Metanephros (tissue), 2 donors: ENCODE measurements at places on chromosomes 11 and 22. TPM values are rescaled to one million over a fixed set of nuclear protein-coding genes. Genes with fewer than 3 reads are reported as not detected.

MRGPRE gene
- not detected for total RNA-seq

NNMT gene
- total RNA-seq, result 14.5 TPM

VSTM5 gene
- total RNA-seq, result 1.9 TPM

PANX1 gene
- 20.9 TPM for total RNA-seq

NDUFC2 gene
- total RNA-seq, result 134 TPM

NCR3LG1 gene
- 1.8 TPM for total RNA-seq

CCDC188 gene
- total RNA-seq, result 0.35 TPM

NXPE2 gene
- total RNA-seq, result 0.70 TPM

SERPINH1 gene
- total RNA-seq, result 541 TPM

OR51E1 gene
- 1.3 TPM for total RNA-seq

OR9G4 gene
- total RNA-seq, result not detected

CELSR1 gene
- 32.1 TPM for total RNA-seq

SERHL2 gene
- total RNA-seq, result 2.7 TPM

OR52N4 gene
- not detected for total RNA-seq

CRYBA4 gene
- total RNA-seq, result not detected

TRIM22 gene
- total RNA-seq, result 22.4 TPM

YPEL1 gene
- 20.6 TPM for total RNA-seq

IGLL1 gene
- 3.7 TPM for total RNA-seq

FLRT1 gene
- total RNA-seq, result 6.1 TPM

KRTAP5-7 gene
- 0.23 TPM for total RNA-seq

OR56A1 gene
- 0.12 TPM for total RNA-seq

CARD18 gene
- total RNA-seq, result not detected

CSKMT gene
- 8.9 TPM for total RNA-seq

UBE2L3 gene
- 32.4 TPM for total RNA-seq

DCHS1 gene
- total RNA-seq, result 73.7 TPM

LMNTD2 gene
- 2.3 TPM for total RNA-seq

VPREB1 gene
- total RNA-seq, result 1.2 TPM

NLRP6 gene
- total RNA-seq, result 0.64 TPM

CREB3L1 gene
- total RNA-seq, result 11.7 TPM

CTSW gene
- 1.4 TPM for total RNA-seq

KCNE3 gene
- 18.6 TPM for total RNA-seq

ALDH3B1 gene
- total RNA-seq, result 4.4 TPM

ZNF280B gene
- 2.0 TPM for total RNA-seq

RAB36 gene
- 12.9 TPM for total RNA-seq
